Testis (tissue), 5 donors: ENCODE measurements at places on chromosomes 2 and 18.

DNA sequence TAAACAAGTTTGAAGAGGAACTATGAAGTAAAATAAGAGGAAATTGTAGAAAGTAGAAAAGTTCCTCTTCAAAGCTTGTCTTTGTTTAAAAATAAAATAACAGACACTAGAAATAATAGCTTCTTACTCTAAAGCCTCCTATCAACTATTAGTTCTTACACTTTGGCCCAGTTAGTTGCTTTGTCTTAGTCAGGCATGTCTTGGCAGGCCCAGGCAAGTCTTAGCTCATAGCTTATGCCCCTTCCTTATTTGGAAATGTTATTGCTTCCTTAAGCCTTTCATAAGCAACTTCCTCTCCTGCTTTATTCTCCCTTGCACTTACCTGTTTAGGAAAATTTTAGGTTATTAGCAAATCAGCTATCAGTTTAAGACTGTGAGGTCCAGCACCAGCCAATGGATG is 950.6 kb upstream of the LRATD1 start:
- no peak for DNase-seq

DNA sequence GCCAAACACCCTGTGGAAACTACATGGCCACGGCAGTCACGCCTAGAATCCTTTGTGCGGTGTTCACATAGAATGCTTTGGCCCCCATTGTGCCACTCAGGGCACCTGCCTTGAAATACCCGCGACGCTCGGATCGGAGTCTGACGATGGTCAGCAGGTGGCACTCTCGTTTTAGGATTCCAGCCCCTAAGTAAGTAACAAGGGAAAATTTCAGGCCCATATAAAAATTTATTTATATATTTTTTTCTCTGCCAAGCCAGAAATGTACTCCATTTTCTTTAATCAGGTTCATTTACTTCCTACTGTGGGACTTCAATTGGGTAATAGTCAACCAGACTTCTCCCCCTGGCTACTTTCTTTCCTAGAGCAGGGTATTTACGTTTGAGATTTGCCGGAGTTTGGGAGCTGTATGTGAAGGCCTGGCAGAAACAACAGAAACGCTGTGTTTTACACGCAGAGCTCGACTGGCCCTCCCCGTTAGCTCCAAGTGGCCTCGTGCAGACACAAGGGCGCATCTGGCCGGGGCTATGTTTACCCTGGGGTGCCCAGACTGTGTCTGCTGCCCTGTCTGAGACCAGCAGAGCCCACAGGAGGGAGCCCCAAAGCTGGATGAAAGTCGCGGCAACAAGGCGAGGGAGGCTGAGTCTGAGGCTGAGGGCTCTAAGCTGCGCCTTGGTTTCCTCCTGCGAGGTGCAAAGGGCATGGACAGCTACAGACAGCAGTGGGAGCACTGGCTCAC is 41.6 kb downstream of the LRRC30 start:
- peak; percentile 82 for DNase-seq

DNA sequence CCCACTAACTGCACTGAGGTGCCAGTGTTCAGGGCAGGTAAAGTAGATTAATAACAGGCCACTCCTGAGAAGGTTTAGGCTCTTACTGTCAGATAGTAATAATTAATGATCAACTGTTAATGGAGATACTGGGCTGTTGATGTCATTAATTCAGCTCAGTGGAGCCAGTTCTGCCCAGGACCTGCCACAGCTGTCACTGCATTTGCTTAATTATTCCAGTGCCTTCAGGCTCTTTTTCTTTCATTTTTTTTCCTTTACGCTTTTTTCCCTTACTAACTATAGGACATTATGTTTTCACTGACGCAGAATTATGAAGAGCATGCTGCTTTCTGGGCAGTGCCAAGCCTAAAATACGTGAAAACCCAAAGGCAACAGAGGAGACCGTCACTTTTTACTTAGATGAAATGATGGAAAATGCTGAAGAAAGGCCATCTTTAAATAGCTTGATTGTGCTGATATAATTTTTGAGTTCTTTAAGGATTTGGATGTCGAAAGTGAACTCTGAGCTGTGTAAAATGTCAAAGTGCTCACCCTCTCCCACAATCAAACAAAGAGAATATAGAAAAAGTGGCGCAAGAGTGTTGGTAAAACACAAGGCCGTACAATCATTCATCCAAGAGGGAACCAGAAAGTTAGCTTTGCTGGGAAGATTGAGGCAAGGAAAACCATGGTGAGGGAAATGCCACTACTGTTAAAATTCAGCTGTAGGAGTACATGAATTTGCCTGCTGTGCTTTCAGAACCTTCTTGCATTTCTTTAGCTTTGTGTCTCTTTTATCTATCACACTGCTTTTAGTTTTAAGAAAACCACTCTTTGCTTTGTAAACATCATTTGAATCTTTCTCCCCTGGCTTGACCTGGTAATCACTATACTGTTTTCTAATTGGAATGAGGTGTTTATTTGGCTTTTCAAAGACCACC is 192.0 kb upstream of the ZEB2 start:
- no peak for DNase-seq

DNA sequence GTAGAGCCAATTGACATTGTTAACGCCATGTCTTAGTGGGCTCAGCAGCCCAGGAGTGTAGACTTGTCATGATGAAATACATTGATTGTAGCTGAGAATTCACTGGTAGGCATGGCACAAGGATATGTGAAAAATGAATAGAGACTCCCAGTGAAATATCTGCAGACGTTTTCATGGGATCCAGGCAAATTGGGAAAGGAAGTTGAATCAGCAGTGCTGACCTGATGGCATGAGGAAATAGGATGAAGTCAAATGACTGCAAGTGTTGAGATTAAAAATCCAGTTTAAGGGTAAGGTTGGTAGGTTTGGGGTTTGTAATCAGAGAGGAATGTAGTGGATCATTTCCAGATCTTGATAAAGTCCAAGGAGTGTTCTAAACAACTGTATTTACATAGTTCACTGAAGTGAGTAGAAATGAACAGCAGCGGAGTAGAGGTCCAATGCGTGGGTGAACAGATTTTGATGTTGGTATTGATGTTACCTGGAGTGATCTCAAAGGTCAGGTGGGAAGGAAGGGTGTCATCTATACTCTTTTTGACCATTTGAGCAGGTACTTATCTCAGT is 24.6 kb downstream of the INSIG2 start:
- DNase-seq, result no peak

GRCh38 chr18:47830772-47831171 is 99.7 kb downstream of the SMAD2 start:
- DNase-seq, result no peak

- no peak for DNase-seq
Measured at GRCh38 chr2:207385903-207386302, 143.9 kb upstream of the CREB1 start.
